ENCODE measurements at places on chromosomes 1 and 21.

GRCh38 chr1:175073061-175073460 is 5.4 kb downstream of the TNN start:
- no peak for DNase-seq

DNA sequence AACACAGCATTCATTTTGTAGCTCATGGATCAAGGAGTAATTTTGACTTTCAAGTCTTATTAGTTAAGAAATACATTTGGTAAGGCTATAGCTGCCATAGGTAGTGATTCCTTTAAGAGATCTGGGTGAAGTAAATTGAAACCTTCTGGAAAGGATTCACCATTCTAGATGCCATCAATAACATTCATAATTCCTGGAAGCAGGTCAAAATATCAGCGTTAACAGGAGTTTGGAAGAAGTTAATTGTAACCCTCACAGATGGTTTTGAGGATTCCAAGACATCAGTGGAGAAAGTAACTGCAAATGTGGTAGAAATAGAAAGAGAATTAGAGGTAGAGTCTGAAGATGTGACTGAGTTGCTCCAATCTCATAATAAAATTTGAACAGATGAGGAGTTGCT is 216.6 kb downstream of the GREM2 start:
- no peak for DNase-seq

DNA sequence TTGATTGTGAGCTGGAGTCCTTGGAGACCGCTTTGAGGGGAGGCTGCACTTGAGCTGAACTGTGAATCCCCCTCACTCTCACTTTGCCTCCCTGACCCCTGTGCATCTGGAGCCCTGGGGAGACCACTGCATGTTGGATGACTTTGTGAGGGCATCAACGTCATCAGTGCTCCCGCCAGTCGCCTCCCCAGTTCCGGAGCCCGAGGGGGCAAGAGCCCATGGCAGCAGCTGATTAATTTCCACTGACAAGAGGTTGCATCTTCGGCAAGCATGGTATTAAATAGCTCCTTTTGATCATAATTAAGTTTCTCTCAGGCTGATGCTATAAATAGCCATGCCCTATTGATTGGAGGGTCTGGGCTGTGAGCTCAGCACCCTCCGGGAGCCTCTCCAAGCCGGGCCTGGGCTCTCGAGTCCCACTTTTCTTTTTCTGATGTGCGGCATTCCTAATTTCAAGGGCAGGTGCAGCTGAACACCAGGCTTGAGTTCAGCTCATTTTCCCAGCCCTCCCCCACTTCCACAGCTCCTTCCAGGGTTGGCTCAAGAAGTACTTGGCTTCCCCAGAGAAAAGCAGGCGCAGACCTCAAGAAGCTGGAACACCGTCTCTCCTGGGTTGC is 33.2 kb downstream of the KCND3 start:
- DNase-seq = no peak

GRCh38 chr1:174880171-174880570 is 119.6 kb upstream of the CACYBP start:
- no peak for DNase-seq

DNA sequence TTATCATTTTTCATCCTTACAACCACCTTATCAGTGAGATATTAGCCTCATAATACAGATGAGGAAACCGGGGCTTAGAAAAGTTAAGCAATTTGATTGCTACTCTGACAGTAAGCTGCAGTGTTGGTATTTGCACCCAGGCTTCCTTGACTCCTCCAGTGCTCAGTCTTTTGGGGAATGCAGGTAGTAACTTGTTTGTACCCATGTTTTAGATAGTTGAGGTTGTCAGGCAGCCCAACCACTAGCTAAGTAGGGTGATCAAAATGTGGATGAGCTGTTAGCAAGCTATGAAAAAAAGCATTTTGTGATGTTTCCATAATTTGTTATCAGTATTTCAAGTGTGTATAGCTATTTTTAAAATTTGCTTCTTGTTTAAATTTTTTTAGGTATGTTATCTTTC is 80.8 kb downstream of the SASS6 start:
- no peak for DNase-seq

DNA sequence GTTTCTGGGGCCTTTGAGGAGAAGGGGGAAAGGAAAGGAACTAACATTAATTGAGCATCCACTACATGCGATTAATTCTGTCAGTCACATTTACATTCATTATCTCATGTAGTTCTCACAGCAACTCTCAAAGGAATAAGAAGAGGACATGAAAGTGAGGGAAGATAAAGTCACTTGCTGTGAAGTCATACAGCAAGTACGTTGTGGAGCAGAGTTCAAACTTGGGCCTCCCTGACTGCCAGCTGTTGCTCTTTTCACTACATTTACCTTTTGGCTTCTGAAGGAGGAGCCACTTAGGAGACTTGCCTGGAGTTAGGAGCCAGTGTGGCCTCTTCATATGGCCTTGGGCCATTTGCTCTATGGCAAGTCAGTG is 6.2 kb downstream of the ZNF691 start:
- DNase-seq = no peak

DNA sequence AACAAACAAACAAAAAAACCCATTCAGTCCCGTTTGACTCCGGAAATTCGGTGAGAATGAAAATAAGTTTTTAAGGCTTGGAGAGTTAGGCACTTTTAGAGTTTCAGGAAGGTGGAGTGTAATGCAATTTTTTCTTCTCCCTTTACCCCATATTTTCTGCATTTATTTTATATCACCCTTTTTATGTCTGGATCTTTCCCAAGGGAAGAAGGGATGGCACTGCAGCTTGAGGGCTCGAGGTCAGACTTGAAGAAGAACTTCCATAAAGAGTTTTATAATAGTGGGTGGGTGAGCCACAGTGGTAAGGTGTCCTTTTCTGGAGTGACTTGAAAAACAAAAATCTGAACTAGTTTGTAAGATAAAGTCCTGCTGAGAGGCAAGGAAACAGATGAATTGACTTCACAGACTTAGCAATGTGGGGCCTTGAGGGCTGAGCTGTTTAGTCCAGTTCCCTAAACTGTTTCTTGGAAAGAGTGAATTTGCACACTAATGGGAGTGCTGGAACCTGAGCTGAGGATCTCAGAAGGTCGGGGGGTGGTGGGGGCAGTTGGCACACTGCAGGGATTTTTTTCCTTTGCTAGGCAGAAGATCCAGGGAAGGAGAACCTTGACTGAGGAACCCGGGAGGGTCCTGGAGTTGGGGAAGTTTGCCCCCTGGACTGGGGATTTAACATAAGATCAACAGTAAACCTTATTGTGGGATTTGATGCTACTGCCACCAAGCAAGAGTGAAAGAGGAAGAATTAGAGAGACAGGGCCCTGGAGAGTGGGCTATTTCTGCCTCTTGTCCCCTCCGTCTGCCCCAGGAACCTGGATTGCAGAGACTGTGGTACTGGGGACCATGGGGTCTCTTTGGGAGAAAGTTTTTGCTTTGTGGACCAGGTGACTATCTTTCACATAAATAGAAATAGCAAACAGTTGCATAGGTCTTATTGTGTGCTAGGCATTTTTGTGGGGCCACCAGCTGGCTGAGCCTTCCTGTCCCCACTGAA is 1.8 kb upstream of the MEX3A start:
- no peak for DNase-seq

DNA sequence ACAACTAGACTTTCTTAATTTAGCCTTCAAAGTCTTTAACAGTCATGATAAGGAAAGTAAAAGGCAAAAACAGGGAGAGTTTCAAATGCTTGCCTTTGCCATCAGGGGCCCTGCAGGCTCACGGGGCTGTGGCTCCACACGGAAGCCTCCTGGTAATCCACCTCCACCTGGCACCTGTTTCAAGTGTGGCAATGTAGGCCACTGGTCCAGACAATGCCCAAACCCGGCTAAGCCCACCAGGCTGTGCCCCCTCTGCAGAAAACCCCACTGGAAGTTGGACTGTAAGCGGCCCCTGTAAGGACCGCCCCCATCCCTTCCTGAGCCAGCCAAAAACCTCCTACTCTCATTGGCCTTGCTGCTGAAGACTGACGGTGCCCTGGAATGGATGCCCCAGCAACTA is 32.5 kb downstream of the VN1R5 start:
- DNase-seq = no peak

DNA sequence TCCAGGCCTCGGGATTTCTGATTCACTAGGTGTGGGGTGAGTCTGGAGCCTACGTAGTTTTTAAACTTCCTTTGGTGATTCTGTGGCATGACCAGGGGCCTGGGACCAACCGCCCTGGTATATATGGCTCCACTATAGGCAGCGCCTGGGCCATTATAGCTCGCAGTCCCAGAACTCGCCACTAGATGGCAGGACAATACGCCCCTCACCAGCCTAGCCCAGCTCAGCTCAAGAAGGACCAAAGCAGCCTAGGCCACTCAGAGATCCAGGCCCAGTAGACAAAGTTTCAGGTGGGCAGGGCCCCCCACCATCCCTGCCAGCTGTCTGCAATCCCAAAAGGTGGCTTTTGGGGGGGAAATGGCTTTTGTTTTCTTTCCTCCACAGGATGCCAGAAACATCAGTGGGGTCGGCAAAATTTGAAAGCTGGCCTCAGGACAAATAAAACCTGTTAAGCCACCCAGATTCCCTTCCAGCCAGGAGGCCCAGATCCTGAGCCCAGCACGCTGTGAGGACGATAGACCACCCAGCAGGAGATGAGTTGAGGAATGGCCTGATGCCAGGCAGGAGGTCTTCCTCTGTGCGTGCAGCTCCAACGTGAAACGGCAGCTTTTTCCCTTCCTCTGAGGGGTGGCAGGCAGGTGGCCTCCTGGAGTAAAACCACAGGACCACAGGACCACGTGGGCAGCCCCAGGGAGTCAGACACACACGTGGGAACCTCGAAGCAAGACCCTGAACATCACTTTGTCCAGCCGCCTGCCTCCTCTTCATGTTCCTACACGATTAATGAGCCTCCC is 24.8 kb upstream of the TMEM51 start:
- DNase-seq = peak; percentile 82

DNA sequence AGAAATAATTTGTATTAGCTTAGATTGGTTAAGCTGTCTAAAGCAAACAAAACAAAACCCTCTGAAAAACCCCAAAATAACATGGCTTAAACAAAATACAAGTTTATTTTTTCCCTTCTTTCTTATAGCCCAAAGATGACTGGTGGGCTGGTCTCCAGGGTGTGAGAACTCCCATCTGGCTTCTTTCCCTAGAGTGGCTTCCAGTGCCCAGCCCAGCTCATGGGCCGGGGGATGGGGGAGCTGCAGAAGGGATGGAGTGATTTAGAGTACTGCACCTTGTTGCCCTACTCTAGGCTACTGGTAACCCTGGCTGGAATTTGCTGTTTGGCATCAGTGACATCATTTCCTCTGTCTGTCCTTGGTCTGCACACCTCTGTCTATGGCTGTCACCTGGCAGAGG is 223.0 kb downstream of the PBX1 start:
- DNase-seq = no peak

GRCh38 chr1:100321100-100321493 is 31.2 kb upstream of the CDC14A start:
- no peak for DNase-seq

DNA sequence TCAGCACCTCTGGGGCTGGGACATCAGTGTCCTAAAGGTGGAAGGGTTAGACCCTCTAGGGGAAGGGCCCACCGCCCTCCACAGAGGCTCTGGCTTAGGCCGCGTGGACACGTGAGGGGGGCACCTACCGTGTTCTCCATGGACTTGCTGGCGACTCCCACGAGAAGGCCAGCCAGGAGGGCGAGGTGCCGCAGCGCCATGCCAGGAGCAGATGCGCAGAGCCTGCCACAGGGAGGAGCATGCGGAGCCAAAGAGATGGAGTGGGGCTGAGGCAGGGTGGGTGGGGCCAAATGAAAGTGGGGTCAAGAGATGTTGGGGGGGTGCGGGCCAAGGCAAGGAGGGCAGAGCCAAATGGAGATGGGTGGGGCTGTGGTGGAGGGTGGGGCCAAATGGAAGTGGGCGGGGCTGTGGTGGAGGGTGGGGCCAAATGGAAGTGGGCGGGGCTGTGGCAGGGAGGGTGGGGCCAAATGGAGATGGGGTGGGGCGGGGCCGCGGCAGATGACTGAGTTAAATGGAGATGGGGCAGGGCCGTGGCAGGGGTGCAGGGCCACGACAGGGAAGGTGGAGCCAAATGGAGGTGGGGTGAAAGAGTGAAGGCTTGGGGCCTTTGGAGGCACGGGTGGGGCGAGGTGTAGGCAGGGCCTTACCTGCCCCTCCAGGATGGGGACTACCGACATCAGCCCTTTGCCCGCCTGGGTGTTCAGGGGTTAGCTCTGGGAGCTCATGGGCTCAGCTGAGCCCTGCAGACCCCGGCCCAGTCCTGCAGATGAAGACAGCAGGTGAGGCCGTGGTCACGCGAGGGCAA is 17.4 kb upstream of the RNF223 start:
- DNase-seq = no peak

GRCh38 chr1:63892632-63893395 is 119.0 kb downstream of the ROR1 start:
- DNase-seq = peak; percentile 47

GRCh38 chr1:53134961-53135734 is 7.3 kb downstream of the SLC1A7 start:
- DNase-seq = no peak

GRCh38 chr1:5891137-5891536 is 101.1 kb downstream of the NPHP4 start:
- DNase-seq = no peak

- DNase-seq = no peak
Observed at GRCh38 chr1:4526747-4527146, 127.7 kb upstream of the AJAP1 start.

GRCh38 chr21:20451046-20451445 is 547.2 kb upstream of the NCAM2 start:
- no peak for DNase-seq

DNA sequence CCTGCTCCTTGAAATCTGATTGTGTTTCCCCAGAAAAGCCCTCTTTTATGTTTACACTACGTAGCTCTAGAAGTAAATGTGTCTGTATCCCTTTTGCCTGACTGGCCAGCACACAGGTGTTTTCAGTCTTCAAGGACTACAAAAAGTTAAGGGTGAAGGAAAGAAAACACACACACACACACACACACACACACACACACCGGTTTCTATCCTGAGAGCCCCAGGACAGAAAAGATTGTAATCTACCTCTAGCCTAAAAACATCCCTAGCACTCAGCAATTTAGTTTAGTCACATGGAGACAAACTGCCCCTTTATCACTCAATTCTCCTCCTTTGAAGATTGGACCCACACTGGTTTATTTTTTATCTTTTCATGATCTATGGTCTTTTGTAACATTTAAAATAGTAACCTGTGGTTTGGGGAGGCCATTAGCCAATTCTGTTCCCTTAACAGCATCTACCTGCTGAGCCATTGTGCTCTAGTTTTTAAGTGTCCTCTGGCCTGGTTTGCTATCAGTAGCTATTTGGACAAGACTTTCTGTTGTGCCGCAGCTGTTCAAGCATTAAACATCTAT is 15.8 kb upstream of the TRIM45 start:
- DNase-seq = no peak

DNA sequence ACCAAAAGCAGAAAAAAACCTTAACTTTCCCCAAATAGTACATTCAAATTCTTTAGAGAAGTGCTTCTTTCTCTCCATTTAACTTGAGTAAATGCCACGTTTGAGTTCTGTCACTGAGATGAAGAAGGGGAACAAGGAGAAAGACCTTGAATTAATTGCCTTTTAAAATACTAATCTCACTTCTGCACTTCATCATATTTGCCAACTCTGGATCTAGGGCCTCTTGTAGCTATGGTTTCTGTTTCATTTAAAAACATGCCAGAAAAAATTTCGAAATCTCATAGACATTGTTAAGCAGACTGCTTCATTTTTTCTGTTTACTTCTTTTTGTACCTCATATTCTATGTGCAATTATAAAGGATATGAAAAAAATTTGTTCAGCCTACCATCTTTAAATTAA is 24.6 kb downstream of the MIXL1 start:
- DNase-seq = no peak

GRCh38 chr1:206666954-206667665 is 17.6 kb upstream of the MAPKAPK2 start:
- no peak for DNase-seq

All from NCI-H526 (cell line).